ENCODE measurements at places on chromosomes 3 and 15. TPM values are rescaled to one million over a fixed set of nuclear protein-coding genes. Genes with fewer than 3 reads are reported as not detected.

The P2RY1 gene
- not detected for total RNA-seq

The CPLX3 gene
- total RNA-seq, result not detected

The GOLGA8F gene
- total RNA-seq, result not detected

DNA sequence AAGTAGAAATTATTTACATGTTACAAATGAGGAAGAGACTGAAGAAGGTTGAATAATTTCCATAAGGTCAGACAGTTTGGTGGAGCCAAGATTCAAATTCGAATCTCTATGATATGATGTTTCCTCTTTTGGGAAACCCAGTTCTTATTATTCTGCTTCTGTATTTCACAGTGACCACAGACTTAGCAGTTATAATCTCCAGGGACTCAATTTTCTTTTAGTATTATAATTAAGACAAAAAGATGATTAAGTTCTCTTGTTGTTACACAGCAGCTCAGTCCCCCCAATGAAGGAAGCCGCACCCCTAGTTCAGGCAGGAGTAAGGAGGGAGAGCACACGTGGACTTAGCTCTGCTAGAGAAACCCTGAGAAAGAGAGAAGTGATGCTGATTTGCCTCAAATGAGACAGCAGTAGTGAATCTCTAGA, 130.6 kb downstream of the CCNL1 start:
- no peak for DNase-seq

DNA sequence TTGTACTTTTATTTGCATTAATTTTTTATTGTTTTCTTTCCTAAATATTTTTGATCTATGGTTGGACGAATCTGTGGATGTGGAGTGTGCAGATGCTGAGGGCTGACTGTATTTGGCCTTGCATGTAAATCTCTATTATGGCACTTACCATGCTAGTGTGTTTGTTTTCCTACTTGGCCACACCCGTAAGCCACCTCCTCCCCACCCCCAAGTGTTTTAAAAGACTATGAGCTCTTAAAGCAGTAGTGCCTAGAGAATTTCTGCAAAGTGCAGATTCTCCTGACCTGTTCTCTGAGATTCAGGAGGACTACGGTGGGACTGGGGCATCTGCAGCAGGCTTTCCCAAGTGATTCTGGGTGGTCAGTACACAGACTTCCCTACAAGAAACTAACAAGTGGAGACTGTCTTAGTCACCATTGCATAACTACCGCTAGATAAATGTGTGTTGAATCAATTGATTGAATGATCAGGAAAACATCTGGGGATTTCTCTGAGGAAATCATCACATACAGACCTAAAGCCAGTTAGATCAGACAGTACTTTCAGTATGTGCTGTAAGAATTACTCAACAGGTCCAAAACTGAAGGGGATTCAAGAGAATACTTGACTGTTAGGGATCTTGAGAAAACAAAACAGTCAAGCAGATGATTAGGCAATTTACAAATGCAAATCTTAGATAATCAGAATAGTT, 6.2 kb upstream of the TIPARP start:
- no peak for DNase-seq

DNA sequence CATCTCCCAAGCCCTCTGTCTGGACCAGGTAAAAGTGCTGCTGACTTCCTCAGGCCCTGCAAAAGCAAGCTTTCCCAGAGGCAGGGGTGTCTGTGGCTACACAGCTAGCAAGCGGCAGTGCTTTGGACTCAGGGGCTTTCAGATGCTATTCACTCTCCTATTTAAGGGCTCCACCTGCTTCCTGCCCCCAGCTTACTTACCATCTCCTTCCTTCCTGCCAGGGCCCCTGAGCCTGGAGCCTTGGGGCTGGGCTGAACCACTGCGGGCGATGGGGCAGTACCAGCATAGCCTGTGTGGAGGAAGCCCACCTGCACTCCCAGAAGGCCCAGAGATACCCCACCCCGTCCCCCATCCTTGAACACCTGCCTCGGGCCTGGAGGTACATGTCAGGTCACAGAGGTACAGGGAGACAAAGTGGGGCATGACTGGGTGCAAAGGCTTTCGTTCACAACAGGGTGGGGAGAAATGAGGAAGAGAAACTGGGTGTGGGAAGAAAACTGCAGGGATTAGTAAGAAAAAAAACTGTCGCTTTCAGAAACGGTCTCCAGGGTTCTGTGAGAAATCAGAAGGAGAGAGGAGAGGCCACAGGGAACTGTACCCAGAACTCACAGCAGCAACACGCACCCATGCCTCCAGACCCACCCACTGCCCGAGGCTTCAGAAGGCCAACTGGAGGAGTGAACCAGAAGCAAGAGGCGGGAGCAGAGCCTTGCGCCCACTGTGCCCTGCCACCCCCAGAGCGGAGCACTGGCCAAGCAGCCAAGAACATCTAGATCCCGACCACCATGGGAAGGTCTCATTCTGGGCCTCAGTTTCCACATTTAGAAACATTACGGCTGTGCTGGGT, 49.5 kb downstream of the CCDC12 start:
- no peak for DNase-seq

DNA sequence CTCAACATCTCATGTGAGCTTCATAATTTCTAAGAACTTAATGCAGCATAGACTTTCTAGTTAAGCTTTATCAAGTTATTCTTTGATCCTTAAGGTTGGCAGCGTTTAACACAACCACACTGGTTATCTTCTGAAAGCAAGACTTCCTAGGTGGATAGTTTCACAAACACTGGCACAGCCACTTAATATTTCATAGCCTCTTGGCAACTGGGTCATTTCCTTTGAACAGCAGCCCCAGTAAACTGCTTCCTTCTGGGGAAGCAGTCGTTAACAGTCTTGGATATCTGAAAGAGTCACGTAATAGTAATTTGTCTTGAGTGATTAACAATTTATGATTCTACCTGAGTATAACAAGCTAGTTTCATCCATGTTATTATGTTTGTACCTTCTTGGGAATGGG, 45.9 kb upstream of the ABHD10 start:
- no peak for DNase-seq

GRCh38 chr15:63815796-63816533, 17.8 kb downstream of the HERC1 start:
- no peak for DNase-seq

DNA sequence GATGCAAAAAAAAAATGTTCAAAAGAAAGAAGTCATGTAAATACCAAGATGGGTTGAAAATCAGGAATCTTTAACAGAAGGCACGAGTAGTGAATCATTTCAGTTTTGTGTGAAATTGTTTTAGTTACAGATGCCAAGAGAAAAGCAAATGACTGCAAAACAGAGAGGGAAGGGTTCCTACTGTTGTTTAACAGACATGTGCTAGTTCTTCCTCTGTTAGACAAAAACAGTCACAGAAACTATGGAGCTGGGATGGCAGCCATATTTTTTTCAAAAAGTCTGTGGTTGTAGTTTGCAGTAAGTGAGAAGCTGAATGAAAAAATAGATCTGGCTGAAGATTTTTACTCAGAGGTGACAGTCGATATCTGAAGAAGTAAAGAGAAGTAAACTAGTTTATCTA, 511.9 kb downstream of the ZIC1 start:
- DNase-seq, result no peak

GRCh38 chr3:171339598-171339997, 120.6 kb downstream of the TNIK start:
- no peak for DNase-seq

- no peak for DNase-seq
Observed at GRCh38 chr3:196163666-196164493, 47.3 kb downstream of the ZDHHC19 start.
